Chondrocyte (in vitro differentiated cells): ENCODE measurements at places on chromosomes 5 and 9. TPM values are rescaled to one million over a fixed set of nuclear protein-coding genes. Genes with fewer than 3 reads are reported as not detected.

GRCh38 chr5:113255105-113255504 lies 179.7 kb downstream of the TSSK1B start:
- H3K36me3 ChIP-seq, result no peaks in the 10 kb centered on the region
- H3K4me1 ChIP-seq, result peaks cover 18% of the 10 kb centered on the region
- H3K4me3 ChIP-seq, result no peak overlapping the region
- H3K27ac ChIP-seq, result no peak overlapping the region
- DNase-seq, result no peak
- H3K27me3 ChIP-seq, result no peaks in the 10 kb centered on the region

The PFDN1 gene
- 44.5 to 50.5 TPM (median 49.0 TPM) in 3 replicates for total RNA-seq

DNA sequence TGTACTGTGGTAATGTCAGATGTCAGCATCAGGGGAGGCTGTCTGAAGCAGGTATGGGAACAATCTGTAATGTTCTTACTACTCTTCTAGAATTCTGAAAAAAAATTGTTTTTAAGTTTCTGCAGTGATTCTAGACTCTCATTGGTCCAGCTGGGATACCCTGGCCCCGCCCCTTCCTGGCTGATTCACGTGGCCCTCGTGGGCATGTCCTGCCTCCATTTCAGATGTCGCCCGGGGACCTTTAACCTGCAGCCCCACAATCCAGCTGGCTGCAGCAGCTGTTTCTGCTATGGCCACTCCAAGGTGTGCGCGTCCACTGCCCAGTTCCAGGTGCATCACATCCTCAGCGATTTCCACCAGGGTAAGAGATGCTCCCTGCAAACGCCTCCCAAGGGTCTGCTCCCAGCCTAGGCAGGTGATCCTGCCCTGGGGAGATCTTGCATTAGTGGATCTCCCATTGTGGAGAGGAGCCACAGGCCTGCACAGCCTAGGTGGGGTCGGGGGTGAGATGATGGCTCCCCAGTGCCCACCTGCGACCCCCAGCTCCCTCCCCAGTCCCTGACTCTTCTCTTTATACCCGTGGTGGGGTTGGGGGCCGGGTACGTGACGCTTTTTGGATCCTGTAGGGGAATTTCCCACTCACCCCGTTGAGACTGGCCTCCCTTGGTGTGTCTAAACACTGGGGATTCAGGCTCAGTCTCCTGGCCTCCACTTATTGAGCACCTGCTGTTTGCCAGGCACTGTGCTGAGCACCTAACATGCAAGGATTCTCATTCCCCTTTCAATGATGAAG lies 36.5 kb downstream of the LAMC3 start:
- no peak for DNase-seq
- no peaks in the 10 kb centered on the region for H3K36me3 ChIP-seq
- peaks cover 5% of the 10 kb centered on the region for H3K4me1 ChIP-seq
- no peak overlapping the region for H3K4me3 ChIP-seq

The ACSL6 gene
- total RNA-seq, result not detected in 3 replicates

The GGTA1 gene
- 0.46 to 3.2 TPM (median 2.5 TPM) in 3 replicates for total RNA-seq

- DNase-seq, result no peak
- peaks cover 48% of the 10 kb centered on the region for H3K4me1 ChIP-seq
- H3K4me3 ChIP-seq, result no peak overlapping the region
Measured at GRCh38 chr9:122076117-122076516, 17.0 kb downstream of the TTLL11 start.

The ANKRD18B gene
- 1.4 to 2.3 TPM (median 2.2 TPM) in 3 replicates for total RNA-seq

DNA sequence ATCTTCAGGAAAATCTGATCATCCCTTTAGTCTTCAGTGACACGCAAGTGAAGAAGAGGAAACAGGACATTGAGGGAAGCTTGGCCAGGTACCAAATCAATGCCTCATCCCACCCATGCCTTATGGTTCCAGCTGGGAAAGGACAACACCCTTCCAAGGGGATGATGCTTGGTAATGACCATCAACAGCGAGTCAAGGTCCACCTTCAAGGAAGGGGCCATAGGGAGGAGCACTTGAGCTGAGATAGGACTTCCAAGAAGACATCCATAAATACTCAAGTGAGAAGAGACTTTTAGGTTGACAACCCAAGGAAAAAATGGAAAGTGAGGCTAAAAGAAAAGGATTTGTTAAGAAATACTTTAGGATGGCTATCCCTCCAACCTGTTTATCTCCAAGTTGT lies 27.1 kb upstream of the GAS1 start:
- no peak overlapping the region for H3K4me3 ChIP-seq
- H3K27ac ChIP-seq, result no peak overlapping the region
- no peak for DNase-seq
- no peaks in the 10 kb centered on the region for H3K36me3 ChIP-seq
- H3K4me1 ChIP-seq, result peaks cover 53% of the 10 kb centered on the region

- no peaks in the 10 kb centered on the region for H3K36me3 ChIP-seq
- H3K4me1 ChIP-seq, result no peaks in the 10 kb centered on the region
- no peaks in the 10 kb centered on the region for H3K27me3 ChIP-seq
- no peak overlapping the region for H3K4me3 ChIP-seq
Measured at GRCh38 chr5:168057905-168058304, 233.5 kb upstream of the WWC1 start.

DNA sequence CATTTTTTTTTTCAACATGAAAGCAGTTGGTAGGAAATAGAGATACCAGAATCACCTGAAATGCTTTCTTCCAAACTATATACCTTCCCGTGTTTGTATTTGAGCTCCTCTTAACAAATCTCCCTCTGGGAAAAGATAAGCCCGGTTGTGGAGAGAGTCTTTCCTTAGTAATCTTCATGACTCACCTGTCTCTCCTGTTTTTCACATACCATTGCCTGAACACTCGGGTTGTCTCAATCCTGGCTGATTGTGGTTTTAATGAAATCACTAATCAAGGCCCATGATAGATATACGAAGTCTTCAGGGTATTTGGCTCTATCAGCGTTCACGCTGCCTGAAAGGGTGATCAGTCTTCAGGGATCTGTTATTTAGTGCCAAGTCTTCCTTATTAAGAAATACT lies 136.7 kb downstream of the MAN2A1 start:
- H3K4me1 ChIP-seq, result peaks cover 37% of the 10 kb centered on the region
- H3K4me3 ChIP-seq, result no peak overlapping the region
- no peaks in the 10 kb centered on the region for H3K27me3 ChIP-seq
- DNase-seq, result no peak

- no peak overlapping the region for H3K4me3 ChIP-seq
- H3K4me1 ChIP-seq, result peaks cover 41% of the 10 kb centered on the region
- DNase-seq, result no peak
- no peak overlapping the region for H3K27ac ChIP-seq
- no peaks in the 10 kb centered on the region for H3K27me3 ChIP-seq
Measured at GRCh38 chr9:34997379-34997781, 7.8 kb downstream of the DNAJB5 start.

The CCL27 gene
- total RNA-seq, result not detected in 3 replicates

DNA sequence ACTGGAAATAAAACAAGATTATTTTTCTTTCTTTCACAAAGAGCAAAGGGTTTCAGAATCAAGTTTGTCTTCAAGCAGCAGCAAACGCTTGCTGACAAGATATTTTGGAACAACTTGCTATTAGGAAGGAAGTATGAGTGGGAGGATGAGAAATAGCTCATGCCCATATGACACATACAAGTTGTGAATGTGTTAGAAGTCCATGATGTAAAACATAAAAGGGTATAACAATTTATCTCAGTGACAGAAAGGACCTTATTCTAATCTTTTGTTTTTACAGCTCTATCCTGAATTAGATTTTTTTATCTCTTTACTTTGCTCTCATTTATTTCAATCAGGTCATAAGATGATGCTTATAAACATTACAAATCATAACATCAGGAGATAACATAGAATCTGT lies 516.6 kb upstream of the MEF2C start:
- no peaks in the 10 kb centered on the region for H3K27me3 ChIP-seq
- H3K4me3 ChIP-seq, result no peak overlapping the region
- H3K36me3 ChIP-seq, result no peaks in the 10 kb centered on the region
- no peak overlapping the region for H3K27ac ChIP-seq
- no peak for DNase-seq

DNA sequence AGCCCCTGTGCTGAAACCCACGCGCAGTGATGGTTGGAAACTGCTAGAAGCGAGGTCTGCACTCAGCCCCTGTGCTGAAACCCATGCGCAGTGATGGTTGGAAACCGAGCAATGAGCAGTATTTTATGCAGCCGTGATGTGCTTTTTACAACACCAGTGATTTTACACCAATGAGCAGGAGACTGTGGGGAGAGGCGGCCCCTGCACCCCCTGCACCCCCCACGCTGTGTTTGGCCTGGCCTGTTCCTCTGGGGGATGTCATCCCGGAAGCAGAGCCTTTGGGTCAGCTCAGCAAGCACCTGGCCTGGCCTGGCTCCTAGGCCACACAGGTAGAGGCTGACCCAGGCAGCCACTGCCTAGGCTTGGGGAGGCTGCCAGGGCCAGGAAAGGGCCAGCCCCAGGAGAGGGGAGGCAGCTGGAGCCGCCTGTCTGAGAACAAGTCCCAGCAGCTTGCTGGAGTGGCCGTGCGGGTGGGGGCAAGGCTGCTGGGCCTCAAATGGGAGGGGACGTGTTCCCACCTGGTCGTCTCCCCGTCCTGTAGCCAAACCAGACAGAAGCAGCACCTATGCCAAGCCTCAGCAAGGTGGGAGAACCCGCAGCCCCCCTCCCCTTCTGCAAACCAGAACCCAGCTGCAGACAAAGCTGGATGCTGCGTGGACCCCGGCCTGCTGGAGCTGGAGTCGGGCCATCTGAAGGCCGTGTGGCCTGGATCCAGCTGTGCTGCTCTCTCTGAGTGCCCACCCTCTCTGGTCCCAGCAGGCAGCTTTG lies 46.8 kb downstream of the DBH start:
- H3K27me3 ChIP-seq, result no peaks in the 10 kb centered on the region
- no peak overlapping the region for H3K4me3 ChIP-seq
- H3K4me1 ChIP-seq, result peaks cover 10% of the 10 kb centered on the region
- peak; percentile 76 for DNase-seq

DNA sequence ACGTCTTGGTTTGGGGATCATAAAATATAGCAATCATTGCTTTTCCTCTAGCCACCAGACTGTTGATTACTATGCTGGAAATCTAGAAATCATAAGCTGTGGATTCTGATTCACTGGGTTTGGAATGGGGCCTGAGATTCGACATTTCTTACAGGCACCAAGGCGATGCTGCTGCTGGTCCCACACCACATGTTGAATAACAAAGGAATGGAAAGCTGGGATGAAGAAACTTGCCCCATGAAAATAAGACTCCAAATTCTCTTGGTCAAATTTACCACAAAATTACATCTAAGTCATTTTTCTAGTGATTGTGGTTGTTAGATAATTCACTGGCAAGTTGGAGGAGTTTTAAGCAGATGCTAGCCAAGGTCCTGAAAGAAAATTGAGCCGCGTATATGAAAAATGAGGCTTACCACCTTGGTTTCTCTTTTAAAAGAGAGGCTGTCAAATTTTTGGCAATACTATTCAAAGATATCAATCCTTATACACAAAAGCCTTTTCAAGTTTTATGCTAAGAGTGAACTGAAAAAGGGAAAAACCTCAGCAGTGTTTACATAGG lies 23.0 kb upstream of the MEIKIN start:
- no peak overlapping the region for H3K4me3 ChIP-seq
- no peaks in the 10 kb centered on the region for H3K4me1 ChIP-seq
- DNase-seq, result no peak
- peaks cover 13% of the 10 kb centered on the region for H3K27me3 ChIP-seq
- H3K27ac ChIP-seq, result no peak overlapping the region

GRCh38 chr5:4083591-4084337 lies 488.1 kb downstream of the IRX1 start:
- H3K36me3 ChIP-seq, result no peaks in the 10 kb centered on the region
- no peak for DNase-seq
- no peak overlapping the region for H3K27ac ChIP-seq
- H3K27me3 ChIP-seq, result no peaks in the 10 kb centered on the region
- no peaks in the 10 kb centered on the region for H3K4me1 ChIP-seq
- H3K4me3 ChIP-seq, result no peak overlapping the region

DNA sequence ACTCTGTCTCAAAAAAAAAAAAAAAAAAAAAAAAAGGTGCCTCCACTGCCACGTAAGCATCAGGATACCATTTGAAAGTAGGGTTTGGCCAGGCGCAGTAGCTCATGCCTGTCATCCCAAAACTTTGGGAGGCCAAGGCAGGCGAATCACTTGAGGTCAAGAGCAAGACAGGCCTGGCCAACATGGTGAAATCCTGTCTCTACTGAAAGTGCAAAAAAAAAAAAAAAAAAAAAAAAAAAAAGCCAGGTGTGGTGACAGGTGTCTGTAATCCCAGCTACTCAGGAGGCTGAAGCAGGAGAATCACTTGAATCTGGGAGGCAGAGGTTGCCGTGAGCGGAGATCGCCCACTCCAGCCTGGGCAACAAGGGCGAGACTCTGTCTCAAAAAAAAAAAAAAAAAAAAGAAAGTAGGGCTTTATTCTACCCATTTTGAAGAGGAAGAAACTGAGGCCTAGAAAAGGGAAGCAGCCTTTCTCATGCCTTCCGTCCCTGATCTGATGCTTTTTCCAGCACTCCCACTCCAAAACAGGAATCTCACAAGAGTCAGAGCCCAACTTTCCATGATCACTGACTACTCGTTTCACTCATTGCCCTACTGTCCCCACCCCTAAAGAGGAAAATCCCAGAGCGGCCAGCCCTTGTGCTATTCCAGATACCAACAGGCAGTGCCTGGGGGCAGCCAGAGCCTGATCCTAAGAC lies 16.3 kb upstream of the CCIN start:
- peaks cover 65% of the 10 kb centered on the region for H3K4me1 ChIP-seq
- H3K4me3 ChIP-seq, result no peak overlapping the region
- no peaks in the 10 kb centered on the region for H3K27me3 ChIP-seq
- peak; percentile 15 for DNase-seq

The PRSS3 gene
- not detected in 3 replicates for total RNA-seq

The ALDH7A1 gene
- 54.0 to 71.3 TPM (median 58.2 TPM) in 3 replicates for total RNA-seq

The DDX4 gene
- total RNA-seq, result not detected in 3 replicates

DNA sequence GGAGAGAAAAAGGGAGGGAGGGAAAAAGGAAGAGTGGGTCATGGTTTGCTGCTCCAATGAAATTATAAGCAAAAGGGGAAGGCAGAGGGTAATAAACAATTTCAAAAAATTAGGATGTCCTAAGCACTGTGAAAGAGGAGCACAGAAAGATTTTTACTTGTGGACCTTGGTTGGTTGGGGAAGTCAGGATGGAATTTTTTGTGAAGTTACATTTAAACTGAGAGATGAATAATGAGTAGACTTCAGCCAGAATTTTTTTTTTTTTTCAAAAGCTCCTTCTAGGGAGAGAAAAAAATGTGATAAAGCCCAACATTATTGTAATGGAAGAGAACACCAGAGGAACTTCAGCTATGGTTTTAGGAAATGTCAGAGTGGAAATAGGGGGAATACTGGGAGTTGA lies 515.9 kb upstream of the PAPPA start:
- H3K4me3 ChIP-seq, result no peak overlapping the region
- no peaks in the 10 kb centered on the region for H3K27me3 ChIP-seq
- peak overlapping the region; percentile 52 for H3K27ac ChIP-seq
- peaks cover 58% of the 10 kb centered on the region for H3K4me1 ChIP-seq
- H3K36me3 ChIP-seq, result no peaks in the 10 kb centered on the region

The CARTPT gene
- not detected in 3 replicates for total RNA-seq

GRCh38 chr9:13615660-13616490 lies 336.4 kb upstream of the MPDZ start:
- H3K36me3 ChIP-seq, result no peaks in the 10 kb centered on the region
